ENCODE measurements at places on chromosomes 12 and 14.

GRCh38 chr14:103512701-103513611, 9.7 kb downstream of the CKB start:
- peak; percentile 28 for DNase-seq

- DNase-seq = no peak
Observed at GRCh38 chr12:42255221-42255865, 17.3 kb upstream of the YAF2 start.

- DNase-seq = no peak
Observed at GRCh38 chr14:25231004-25231403, 181.1 kb upstream of the STXBP6 start.

DNA sequence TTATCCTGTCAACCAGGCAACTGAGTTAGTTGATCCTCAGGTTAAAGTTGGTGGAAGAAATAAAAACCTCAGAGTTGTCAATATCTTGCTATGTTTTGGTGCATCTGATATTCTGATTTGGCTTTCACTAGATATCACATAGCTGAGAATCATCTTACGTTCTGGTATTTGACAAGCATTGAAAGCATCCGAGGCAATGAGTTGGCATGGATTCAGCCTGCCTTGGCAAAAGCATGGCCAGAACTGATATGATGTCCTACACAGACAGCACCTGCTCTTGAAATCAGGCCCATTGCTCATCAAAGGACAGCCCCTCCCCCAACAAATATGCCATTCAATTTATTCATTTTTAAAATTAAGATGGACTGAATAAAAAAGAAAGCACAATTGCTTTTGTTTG, 320.7 kb upstream of the ATP2B1 start:
- DNase-seq = no peak

GRCh38 chr14:75445963-75446362, 18.1 kb downstream of the JDP2 start:
- DNase-seq = no peak

Data from PC-3 (cell line).